ENCODE measurements at places on chromosomes 7 and 10. TPM values are rescaled to one million over a fixed set of nuclear protein-coding genes. Genes with fewer than 3 reads are reported as not detected.

WIPF3 gene
- not detected for total RNA-seq

EGFR gene
- not detected for total RNA-seq

PNLIP gene
- total RNA-seq: not detected

BTBD16 gene
- total RNA-seq: not detected

OPALIN gene
- total RNA-seq: not detected

ARL4A gene
- total RNA-seq: 11.0 TPM

CYP2C19 gene
- 0.33 TPM for total RNA-seq

PLEKHS1 gene
- not detected for total RNA-seq

TMEM178B gene
- 0.52 TPM for total RNA-seq

TLX1 gene
- not detected for total RNA-seq

TET1 gene
- total RNA-seq: 1.2 TPM

GPR146 gene
- total RNA-seq: 2.5 TPM

RRP12 gene
- total RNA-seq: 99.4 TPM

RAMP3 gene
- total RNA-seq: not detected

KCNIP2 gene
- 2.3 TPM for total RNA-seq

MXI1 gene
- total RNA-seq: 22.7 TPM

OGDHL gene
- 0.89 TPM for total RNA-seq

TNRC18 gene
- 43.3 TPM for total RNA-seq

SAMD9 gene
- 8.6 TPM for total RNA-seq

MPP7 gene
- total RNA-seq: 0.43 TPM

TRPV5 gene
- total RNA-seq: not detected

LYZL1 gene
- total RNA-seq: not detected

PDE1C gene
- not detected for total RNA-seq

GIMAP5 gene
- total RNA-seq: 44.4 TPM

C10orf67 gene
- 0.07 TPM for total RNA-seq

NPS gene
- not detected for total RNA-seq

PRPS1L1 gene
- not detected for total RNA-seq

ADCY1 gene
- total RNA-seq: 1.5 TPM

PI4K2A gene
- total RNA-seq: 17.8 TPM

ADAMTS14 gene
- 0.33 TPM for total RNA-seq

NODAL gene
- not detected for total RNA-seq

PLAU gene
- total RNA-seq: 0.57 TPM

TEX36 gene
- total RNA-seq: not detected

TMED4 gene
- total RNA-seq: 80.2 TPM

ZNF487 gene
- 1.6 TPM for total RNA-seq

FAM180A gene
- not detected for total RNA-seq

CTAGE8 gene
- 2.0 TPM for total RNA-seq

LRRC18 gene
- total RNA-seq: not detected

NKX6-2 gene
- total RNA-seq: not detected

NME8 gene
- not detected for total RNA-seq

SPDYE2 gene
- total RNA-seq: not detected

OR2F1 gene
- total RNA-seq: not detected

RBAK gene
- total RNA-seq: 13.6 TPM

PTEN gene
- total RNA-seq: 48.6 TPM

ITIH2 gene
- total RNA-seq: not detected

Data from activated CD4-positive, alpha-beta T cell treated with anti-CD3 and anti-CD28 coated beads, Interleukin-2, amount 10 ng/mL, durations not matched to agents 24 days and 14 days (primary cell).